Central memory CD8-positive, alpha-beta T cell (primary cell): ENCODE measurements at places on chromosomes 16 and 17.

GRCh38 chr16:15983898-15984297 lies 34.5 kb downstream of the ABCC1 start:
- DNase-seq, result no peak
- H3K36me3 ChIP-seq, result peaks cover 16% of the 10 kb centered on the region
- H3K4me1 ChIP-seq, result peaks cover 51% of the 10 kb centered on the region

DNA sequence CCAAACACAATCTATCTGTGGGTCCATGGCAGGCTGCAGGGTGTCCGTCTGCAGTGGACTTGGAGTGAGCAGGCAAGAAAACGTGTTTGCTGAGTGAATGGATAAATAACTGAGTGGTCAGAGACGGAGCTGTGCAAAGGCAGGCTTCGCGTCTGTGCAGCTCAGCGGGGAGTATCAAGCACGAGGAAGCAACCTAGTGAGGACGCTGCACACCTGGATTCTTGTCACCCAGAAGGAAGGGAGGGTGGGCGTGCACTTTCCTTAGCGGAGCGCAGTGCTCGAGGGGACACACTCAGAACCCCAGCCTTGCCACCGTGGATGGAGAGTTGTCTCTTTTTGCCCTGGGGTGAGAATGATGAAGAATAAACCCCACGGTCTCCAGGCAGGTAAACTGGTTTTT lies 1.5 kb upstream of the RCVRN start:
- no peak for DNase-seq
- H3K27me3 ChIP-seq, result peaks cover 31% of the 10 kb centered on the region
- no peak overlapping the region for H3K27ac ChIP-seq
- H3K4me3 ChIP-seq, result no peak overlapping the region
- no peaks in the 10 kb centered on the region for H3K36me3 ChIP-seq
- peaks cover 6% of the 10 kb centered on the region for H3K4me1 ChIP-seq

- H3K4me3 ChIP-seq, result no peak overlapping the region
- no peak for DNase-seq
- H3K27me3 ChIP-seq, result peaks cover 6% of the 10 kb centered on the region
- H3K36me3 ChIP-seq, result no peaks in the 10 kb centered on the region
- H3K4me1 ChIP-seq, result no peaks in the 10 kb centered on the region
- no peak overlapping the region for H3K27ac ChIP-seq
Observed at GRCh38 chr17:279331-279730, 73.3 kb downstream of the RPH3AL start.

DNA sequence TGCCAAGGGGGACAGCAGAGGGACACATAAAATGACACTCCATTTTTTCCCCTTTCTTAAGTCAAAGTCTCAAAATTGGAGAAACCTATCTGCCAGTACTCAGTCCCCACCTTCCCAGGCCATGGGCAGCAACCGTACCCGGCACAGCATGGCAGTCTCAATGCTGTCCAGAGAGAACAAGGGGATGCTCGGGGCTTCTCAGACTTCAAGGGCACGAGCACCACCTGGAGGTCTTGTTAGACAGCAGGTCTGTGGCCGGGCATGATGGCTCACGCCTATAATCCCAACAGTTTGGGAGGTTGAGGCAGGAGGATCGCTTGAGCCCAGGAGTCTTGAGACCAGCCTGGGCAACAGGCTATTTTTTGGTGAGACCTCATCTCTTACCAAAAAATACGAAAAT lies 3.2 kb downstream of the DNAH17 start:
- H3K36me3 ChIP-seq, result no peaks in the 10 kb centered on the region
- H3K27me3 ChIP-seq, result peaks cover 39% of the 10 kb centered on the region
- H3K4me3 ChIP-seq, result no peak overlapping the region

- H3K27ac ChIP-seq, result peak overlapping the region; percentile 53
- no peaks in the 10 kb centered on the region for H3K27me3 ChIP-seq
- H3K4me1 ChIP-seq, result peaks cover 11% of the 10 kb centered on the region
- no peak overlapping the region for H3K4me3 ChIP-seq
- DNase-seq, result no peak
- peaks cover 29% of the 10 kb centered on the region for H3K36me3 ChIP-seq
Observed at GRCh38 chr17:64572682-64573154, 65.9 kb downstream of the CEP95 start.

- no peak for DNase-seq
- no peaks in the 10 kb centered on the region for H3K27me3 ChIP-seq
- H3K4me3 ChIP-seq, result no peak overlapping the region
- H3K4me1 ChIP-seq, result no peaks in the 10 kb centered on the region
- no peak overlapping the region for H3K27ac ChIP-seq
Observed at GRCh38 chr17:27743281-27743885, 56.9 kb downstream of the NOS2 start.

DNA sequence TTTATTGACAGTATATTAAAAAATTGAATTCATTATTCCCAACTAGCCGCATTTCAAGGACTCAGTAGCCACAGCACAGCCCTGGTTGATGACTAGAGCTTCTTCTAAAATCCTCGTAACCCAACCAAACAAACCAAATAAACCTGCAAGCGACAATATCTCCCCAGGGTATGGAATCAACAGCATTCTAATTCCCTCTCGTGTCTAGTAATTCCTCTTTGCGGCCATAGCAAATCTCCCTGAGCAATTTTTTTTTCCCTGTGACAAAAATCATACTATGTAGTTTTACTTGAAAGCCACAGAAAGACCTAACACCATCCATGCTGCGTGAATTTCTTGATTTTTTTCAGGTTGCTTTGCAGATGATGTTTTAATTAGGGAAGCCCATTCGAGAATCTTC lies 143.4 kb upstream of the MYOCD start:
- no peaks in the 10 kb centered on the region for H3K4me1 ChIP-seq
- H3K27me3 ChIP-seq, result no peaks in the 10 kb centered on the region
- H3K36me3 ChIP-seq, result peaks cover 2% of the 10 kb centered on the region
- no peak overlapping the region for H3K27ac ChIP-seq
- DNase-seq, result no peak

DNA sequence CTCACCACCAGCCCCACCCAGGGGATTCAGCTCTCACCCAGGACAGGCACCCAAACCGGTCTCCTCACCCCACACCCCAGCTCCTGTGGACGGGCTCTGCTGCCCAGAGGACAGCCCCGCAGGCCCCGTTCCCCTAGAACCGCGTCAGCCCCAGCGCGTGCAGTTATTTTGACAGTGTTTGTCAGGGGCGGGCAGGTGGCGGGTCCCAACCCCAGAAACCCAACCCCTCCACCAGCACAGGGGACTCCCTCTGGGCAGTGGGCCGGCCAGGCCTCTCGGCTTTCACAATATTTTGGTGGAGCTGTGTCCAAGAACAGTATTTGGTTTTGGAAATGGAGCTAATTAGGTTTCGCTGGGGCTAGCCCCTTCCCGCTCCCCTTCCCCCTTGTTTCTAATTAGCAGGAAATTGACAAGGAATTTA lies 44.8 kb downstream of the BAHCC1 start:
- H3K36me3 ChIP-seq, result peaks cover 2% of the 10 kb centered on the region
- no peak overlapping the region for H3K4me3 ChIP-seq
- no peak overlapping the region for H3K27ac ChIP-seq
- no peak for DNase-seq
- H3K27me3 ChIP-seq, result peaks cover 31% of the 10 kb centered on the region

DNA sequence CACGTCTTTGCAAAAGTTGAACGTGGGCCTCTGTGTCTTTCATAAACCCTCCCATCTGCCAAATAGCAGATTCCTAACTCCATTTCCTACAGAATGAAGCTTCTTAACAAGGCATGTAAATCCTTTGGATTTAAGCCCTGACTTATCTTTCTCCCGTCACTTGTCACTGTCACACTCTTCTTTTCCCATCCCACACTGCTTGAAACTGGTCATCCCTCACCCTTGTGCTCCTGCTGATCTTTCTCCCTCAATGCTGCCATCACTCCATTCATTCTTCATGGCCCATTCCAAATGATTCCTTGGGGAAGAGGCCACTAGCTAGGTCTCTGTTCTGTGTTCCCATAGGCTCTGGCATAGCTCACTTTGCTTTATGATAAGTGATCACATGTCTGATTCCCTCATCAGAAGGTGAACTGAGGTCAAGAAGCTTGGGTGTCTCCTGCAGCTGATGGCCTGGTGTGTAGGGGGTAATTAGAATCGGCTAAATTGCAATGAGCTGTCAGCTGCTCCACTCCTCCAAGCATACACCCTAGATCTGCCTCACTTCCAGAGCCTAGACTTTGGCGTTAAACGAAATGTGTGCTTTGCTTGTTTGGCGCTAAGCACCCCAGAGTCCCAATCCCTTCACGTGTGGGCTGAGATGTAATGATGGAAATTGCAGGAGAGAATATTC lies 61.7 kb downstream of the PECAM1 start:
- peaks cover 23% of the 10 kb centered on the region for H3K36me3 ChIP-seq
- H3K27me3 ChIP-seq, result no peaks in the 10 kb centered on the region
- H3K4me3 ChIP-seq, result no peak overlapping the region
- no peak overlapping the region for H3K27ac ChIP-seq

GRCh38 chr16:30063278-30063892 lies 2.2 kb upstream of the ALDOA start:
- DNase-seq, result no peak
- H3K27ac ChIP-seq, result peak overlapping the region; percentile 98
- peaks cover 28% of the 10 kb centered on the region for H3K4me1 ChIP-seq
- H3K27me3 ChIP-seq, result no peaks in the 10 kb centered on the region
- H3K36me3 ChIP-seq, result peaks cover 35% of the 10 kb centered on the region

GRCh38 chr17:42179335-42179734 lies 1.6 kb downstream of the KCNH4 start:
- H3K27ac ChIP-seq, result no peak overlapping the region
- H3K27me3 ChIP-seq, result no peaks in the 10 kb centered on the region
- no peak for DNase-seq
- peak overlapping the region; percentile 70 for H3K4me3 ChIP-seq
- peaks cover 4% of the 10 kb centered on the region for H3K36me3 ChIP-seq

GRCh38 chr16:24996301-24996700 lies 18.9 kb downstream of the ARHGAP17 start:
- DNase-seq, result no peak
- H3K36me3 ChIP-seq, result peaks cover 3% of the 10 kb centered on the region
- no peak overlapping the region for H3K4me3 ChIP-seq
- H3K4me1 ChIP-seq, result peaks cover 62% of the 10 kb centered on the region
- no peak overlapping the region for H3K27ac ChIP-seq
- no peaks in the 10 kb centered on the region for H3K27me3 ChIP-seq

DNA sequence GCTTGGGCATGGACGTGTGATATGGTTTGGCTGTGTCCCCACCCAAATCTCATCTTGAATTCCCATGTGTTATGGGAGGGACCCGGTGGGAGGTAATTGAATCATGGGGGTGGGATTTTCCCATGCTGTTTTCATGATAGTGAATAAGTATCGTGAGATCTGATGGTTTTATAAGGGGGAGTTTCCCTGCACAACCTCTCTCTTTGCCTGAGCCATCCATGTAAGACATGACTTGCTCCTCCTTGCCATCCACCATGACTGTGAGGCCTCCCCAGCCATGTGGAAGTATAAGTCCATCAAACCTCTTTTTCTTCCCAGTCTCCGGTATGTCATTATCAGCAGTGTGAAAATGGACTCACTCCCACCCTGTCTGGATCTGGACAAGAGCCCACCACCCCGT lies 393.4 kb downstream of the SEC14L1 start:
- peaks cover 1% of the 10 kb centered on the region for H3K36me3 ChIP-seq
- peaks cover 11% of the 10 kb centered on the region for H3K4me1 ChIP-seq
- H3K27me3 ChIP-seq, result peaks cover 12% of the 10 kb centered on the region
- no peak overlapping the region for H3K27ac ChIP-seq
- DNase-seq, result no peak
- no peak overlapping the region for H3K4me3 ChIP-seq

GRCh38 chr17:76497979-76498875 lies 3.0 kb downstream of the RHBDF2 start:
- no peaks in the 10 kb centered on the region for H3K27me3 ChIP-seq
- no peak for DNase-seq
- peak overlapping the region; percentile 95 for H3K27ac ChIP-seq
- H3K36me3 ChIP-seq, result peaks cover 17% of the 10 kb centered on the region
- peaks cover 57% of the 10 kb centered on the region for H3K4me1 ChIP-seq

GRCh38 chr16:57574646-57575467 lies 32.4 kb downstream of the ADGRG5 start:
- no peak for DNase-seq
- peaks cover 24% of the 10 kb centered on the region for H3K36me3 ChIP-seq
- H3K4me1 ChIP-seq, result peaks cover 39% of the 10 kb centered on the region
- H3K4me3 ChIP-seq, result no peak overlapping the region
- no peak overlapping the region for H3K27ac ChIP-seq

DNA sequence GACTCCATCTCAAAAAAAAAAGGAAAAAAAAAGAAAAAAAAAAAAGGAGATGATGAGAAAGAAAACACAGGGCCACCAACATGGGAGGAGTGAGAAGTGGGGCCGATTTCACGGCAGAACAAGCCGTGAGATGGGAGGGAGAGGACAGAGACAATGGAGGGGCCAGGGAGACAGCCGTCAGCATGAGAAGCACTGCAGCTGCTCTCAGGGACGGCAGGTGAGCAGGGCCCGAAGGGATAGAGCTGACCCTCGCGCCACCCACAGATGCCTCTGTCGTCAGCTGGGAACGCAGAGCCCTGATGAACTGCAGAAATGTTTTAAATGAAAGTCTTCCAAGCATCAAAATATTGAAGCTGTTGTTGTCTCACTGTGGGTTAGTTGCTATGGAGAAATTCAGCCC lies 20.3 kb downstream of the PITPNM3 start:
- no peaks in the 10 kb centered on the region for H3K4me1 ChIP-seq
- no peak overlapping the region for H3K27ac ChIP-seq

DNA sequence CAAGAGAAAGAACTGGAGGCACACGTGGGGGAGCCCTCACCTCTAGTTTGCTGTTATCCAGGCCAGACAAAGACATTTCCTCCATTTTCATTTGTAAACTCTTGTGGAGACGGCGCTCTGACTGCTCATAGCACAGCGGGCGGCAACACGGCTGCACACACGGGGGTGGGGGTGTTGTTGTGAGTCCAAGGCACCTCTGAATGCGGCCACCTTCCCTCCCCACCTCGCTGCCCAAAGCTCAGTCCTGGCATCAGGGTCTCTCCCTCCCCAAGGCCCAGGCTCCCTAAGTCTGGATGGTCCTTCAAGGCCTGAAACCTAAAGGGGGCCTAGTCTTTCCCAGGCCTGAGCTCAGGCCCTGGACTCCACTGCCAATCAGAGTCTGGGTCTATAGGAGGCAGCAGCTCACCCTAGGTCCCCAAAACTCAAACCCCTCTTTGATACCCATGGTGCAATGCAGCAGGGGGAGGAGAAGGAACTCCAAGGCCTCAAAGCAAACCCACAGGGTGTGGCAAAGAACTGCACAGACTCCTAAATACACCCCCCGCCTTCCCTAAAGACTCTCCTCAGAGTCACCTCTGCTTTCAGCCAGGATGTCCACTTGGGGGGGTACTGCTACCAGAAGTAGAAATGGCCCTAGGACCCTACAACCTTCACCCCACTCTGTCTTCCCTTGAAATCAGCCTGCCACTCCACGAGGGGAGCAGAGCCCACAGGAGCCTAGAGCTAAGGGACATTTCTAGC lies 1.5 kb downstream of the ATXN7L3 start:
- peaks cover 28% of the 10 kb centered on the region for H3K36me3 ChIP-seq
- H3K27ac ChIP-seq, result peak overlapping the region; percentile 70
- no peak for DNase-seq
- peaks cover 42% of the 10 kb centered on the region for H3K4me1 ChIP-seq

- H3K36me3 ChIP-seq, result peaks cover 20% of the 10 kb centered on the region
- H3K4me3 ChIP-seq, result no peak overlapping the region
- peak; percentile 68 for DNase-seq
- H3K4me1 ChIP-seq, result peaks cover 11% of the 10 kb centered on the region
- H3K27ac ChIP-seq, result peak overlapping the region; percentile 71
Observed at GRCh38 chr16:29848420-29849297, 14.4 kb downstream of the CDIPT start.
